NCI-H748 treated with DMSO at 0.1 percent for 48 hours (cell line): ENCODE measurements at places on chromosomes 6 and 20.

GRCh38 chr6:142485256-142485655 is 183.4 kb downstream of the ADGRG6 start:
- DNase-seq: no peak

- no peak for DNase-seq
These were observed 50.3 kb downstream of the UTRN start for GRCh38 chr6:144335311-144335861.

DNA sequence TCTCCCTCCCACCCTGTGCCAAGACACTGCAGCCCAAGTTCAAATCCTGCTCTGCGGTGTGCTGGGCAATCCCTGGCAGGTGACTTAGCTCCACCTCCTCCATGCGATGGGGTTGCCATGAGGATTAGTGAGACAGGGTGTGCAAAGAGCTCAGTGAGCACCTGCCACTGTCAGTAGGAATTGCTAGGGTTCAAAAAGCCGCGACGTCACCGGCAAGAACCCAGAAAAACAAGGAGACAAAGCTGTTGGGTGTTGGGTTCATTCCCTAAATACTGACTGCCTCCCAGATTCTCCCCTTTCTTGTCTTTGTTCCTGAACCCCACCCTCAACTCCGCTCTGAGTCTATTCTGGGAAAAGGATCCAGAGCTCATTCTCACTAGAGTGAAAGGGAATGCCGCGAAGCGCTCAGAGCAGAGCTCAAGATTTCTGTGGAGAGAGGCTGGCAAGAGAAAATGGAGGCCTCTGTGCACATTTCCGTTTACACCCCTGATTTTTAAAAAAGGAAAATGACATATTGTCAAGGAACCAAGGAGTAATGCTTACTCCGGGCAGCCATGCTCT is 13.3 kb downstream of the PMEPA1 start:
- DNase-seq: no peak

DNA sequence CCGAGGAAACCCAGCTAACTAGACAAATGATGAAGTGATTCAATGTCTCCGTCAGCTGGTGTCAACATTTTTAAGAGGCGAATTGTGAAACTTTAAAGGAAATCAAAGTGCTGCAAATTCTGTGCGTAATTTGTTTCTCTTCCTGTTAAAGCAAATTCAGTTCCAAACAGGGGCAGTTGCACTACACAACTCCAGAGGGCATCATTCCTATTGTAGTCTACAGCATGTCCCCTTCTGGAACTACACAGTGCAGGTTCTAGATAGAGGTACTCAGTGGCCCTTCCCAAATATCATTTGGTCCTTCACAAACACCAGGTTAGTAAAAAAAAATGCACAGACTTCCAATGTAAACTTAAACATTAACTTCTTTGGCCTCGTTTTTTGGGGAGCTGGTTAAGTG is 38.3 kb upstream of the SMLR1 start:
- DNase-seq: no peak

GRCh38 chr6:12277386-12277785 is 12.8 kb upstream of the EDN1 start:
- no peak for DNase-seq

DNA sequence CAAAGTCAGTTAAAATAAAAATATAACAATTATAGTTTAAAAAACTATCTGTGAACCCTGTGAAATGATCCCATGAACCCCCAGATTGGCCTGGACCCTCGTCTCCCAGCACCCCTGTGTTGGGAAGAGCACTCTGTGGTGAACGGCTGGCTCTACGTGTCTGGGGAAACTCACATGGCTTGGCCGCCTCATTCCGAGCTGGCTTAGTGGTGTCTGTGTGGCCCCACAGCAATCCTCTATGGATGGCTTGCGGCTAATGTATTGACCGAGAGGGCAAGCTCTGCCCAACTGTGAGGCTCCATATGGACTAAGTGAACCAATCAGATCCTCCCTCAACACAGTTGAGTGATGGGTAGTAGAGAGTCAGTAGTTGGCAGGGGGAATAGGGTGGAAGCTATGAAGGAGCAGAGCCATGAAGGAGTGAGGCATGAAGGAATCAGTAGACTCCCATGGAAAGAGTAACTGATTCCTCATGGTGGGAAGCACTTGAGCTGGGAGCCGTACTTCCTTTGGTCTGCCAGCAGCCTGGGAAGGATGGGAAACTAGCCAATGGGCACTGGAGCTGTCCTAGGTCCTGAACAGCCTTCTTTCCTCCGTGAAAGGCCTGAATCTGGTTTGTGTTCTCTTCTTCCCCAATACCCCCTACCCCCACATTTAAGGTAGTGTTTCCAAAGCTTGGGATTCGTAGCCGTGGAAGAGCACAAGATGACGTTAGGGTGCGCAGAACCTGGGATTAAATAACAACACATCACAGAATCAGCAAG is 21.6 kb upstream of the ZNF831 start:
- DNase-seq: no peak

GRCh38 chr6:163617549-163617948 is 203.0 kb downstream of the QKI start:
- DNase-seq: no peak

DNA sequence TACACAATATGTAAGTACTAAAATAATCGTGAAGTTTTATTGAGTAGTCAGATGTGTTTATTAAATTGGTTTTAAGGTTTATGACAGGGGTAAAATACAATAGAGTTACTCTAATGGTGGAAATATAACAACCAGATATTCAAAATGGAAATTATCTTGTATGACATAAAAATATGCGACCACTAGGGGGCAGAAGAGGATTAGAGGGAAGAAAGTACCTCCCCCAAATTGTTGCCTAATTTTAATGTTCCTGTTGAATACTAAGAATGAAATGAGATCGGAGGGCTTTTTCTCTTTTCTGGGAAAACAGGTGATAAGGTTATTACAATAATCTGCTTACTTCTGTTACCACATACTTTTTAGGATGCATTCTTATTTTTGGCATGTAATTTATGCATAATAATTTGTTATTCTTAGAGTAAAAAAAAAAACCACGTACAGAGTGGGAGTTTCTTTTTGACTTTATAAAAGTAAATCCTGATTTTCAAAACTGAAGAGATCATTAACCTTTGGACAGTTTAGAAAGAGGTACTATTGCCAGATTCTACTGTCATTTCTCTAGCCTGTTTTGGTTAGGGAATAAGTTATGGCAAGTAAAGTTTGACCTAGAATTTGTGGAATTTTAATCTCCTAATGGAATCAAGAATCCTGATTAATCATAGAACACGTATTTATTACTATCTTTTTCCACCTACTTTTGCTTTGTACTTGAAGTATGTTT is 159.2 kb downstream of the CD109 start:
- peak; percentile 41 for DNase-seq

- no peak for DNase-seq
These were observed 33.5 kb upstream of the CD93 start for GRCh38 chr20:23119456-23120216.

GRCh38 chr20:51359947-51360346 is 182.6 kb downstream of the NFATC2 start:
- DNase-seq: no peak

- no peak for DNase-seq
These were observed 159.4 kb downstream of the CDK19 start for GRCh38 chr6:110655821-110656220.

GRCh38 chr6:16836144-16836981 is 75.1 kb upstream of the ATXN1 start:
- DNase-seq: no peak

- no peak for DNase-seq
These were observed 2.0 kb downstream of the STK35 start for GRCh38 chr20:2103461-2104153.

GRCh38 chr6:124389127-124389526 is 573.1 kb upstream of the RNF217 start:
- DNase-seq: peak; percentile 29

DNA sequence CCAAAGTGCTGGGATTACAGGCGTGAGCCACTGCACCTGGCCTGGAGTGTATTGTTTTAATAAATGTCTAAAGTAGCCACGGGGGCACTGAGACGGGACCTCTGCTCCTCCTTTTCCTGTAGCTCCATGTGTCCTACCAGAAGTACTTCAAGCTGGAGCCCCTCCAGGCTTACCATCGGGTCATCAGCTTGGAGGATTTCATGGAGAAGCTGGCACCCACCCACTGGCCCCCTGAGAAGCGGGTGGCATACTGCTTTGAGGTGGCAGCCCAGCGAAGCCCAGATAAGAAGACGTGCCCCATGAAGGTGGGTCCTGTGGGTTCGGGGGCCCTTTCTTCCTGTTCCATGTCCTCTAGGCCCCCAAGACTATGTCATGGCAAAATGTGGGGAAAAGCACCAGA is 7.5 kb downstream of the POFUT1 start:
- DNase-seq: no peak

- DNase-seq: no peak
These were observed 45.1 kb upstream of the FRMD1 start for GRCh38 chr6:168124158-168124557.

- no peak for DNase-seq
These were observed 505.4 kb upstream of the CITED2 start for GRCh38 chr6:139879823-139880356.

GRCh38 chr6:9620263-9620662 is 794.6 kb downstream of the TFAP2A start:
- no peak for DNase-seq

DNA sequence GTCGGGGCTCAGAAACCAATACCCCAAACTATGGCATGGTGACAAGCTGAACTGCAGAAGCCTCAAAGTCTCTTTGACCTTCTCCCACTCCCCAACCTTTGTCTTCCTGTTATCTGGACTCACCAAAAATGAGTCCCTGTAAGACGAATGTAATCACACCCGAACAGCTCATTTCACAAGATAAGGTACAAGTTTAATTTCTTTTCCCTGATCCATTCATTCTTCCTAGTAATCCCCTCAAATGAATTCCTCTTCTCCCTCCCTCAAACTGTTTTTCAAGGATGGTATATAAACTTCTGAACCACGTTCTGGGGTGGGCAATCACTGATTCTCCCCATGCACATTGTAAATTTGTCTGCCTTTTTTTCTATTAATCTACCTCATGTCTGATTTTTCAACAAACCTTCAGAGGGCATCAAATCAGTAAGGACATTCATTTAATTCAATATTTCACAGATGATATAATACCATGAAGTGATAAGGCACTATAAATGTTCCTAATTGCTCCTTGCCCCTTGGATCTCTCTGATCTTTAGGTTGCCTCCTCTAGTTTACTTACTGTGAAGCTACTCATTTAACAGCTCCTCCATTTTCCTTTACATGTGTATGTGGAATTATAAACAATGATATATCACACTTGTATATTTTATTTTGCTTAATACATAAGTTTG is 77.2 kb downstream of the OR2B2 start:
- DNase-seq: peak; percentile 18

DNA sequence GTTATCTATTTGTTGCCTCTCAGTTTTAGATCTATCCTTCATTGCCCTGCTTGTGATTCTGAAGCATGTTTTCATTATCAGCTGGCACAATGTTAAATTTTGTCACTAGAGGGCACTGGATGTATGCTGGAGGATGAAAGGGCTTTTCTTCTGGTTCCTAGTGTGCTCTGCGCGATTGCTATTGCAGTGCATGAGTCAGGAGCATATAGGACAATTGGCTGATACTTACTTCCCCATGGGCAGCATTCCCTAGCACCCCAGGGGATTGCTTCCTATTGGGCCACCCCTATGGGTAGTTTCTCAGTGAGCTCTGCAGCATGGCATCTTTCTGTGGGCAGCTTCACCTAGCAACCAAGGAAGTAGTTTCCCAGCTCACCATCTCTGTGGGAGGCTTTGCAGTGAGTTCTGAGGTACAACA is 280.3 kb upstream of the SYNCRIP start:
- peak; percentile 58 for DNase-seq

DNA sequence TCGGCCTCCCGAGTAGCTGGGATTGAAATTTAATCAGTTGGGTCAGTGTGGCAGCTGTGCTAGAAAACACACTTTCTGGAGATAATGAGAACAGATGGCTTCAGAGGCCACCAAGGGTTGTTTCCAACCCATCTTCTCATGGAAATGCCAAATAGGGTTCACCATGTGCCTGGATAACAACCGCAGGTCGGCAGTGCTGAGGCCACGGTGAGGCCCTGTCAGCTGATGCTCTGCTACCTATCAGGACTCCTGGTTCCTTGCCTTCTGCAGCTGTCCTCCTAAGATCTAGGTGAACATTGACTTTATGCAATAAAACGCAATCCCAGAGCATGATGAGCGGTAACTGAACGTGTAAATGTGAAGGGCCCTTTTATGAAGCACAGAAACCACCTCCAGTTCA is 139.3 kb upstream of the SNX9 start:
- DNase-seq: no peak

DNA sequence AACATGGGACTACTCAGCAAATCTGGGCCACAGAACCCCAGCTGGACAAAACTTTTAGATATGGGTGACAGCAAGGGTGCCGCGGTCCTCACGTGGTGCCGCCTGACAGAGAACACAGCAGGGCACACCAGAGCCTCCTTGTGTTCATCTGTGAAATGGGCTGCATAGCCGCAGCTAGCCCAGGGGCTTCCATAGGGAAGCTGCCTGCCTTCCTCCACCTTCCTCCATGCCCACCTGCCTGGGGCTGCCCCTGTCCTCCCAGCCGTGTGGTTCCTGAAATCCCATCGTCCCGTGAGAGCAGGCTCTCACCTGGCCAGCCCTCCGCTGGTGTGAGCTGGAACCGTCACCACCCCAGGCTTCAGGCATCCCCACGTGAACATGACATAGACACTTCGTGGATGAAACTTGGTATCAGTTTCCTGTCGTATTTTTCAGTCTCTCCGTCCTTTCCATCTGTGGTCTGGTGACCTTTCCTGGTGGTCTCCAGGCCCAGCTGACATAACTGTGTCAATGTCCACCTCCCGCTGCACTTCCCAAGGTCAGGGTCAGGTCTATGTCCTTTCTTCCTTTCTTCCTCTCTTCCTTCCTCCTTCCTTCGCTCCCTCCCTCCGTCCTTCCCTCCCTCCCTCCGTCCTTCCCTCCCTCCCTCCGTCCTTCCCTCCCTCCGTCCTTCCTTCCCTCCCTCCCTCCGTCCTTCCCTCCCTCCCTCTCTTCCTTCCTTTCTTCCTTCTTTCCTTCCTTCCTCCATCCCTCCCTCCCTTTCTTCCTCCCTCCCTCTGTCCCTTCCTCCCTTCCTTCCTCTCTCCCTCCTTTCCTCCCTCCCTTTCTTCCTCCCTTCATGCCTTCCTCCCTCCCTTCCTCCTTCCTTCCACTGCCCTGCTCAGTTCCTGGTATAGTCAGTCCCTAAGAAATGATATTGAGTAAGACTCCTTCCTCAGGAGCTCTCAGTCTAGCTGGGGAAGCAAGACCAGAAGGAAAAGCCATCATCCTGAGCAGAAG is 78.8 kb downstream of the GRM4 start:
- no peak for DNase-seq

GRCh38 chr6:81625216-81625615 is 127.3 kb downstream of the TENT5A start:
- no peak for DNase-seq

- DNase-seq: no peak
These were observed 54.7 kb downstream of the FGD2 start for GRCh38 chr6:37060195-37060559.

DNA sequence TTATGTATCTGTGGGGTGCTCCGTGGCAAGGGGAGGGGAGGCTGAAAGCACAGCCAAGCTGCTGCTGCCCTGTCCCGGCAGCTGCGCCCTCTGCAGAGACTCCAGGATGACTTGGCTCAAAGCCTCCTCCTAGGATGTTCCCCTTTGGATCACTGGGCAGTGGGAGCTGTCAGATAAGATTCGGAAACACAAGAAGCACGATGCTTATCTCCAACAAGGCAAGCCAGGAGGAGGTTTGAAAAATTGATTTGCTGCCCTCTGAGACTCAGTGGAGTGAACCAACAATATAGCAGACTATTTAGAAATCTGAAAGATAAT is 776.4 kb downstream of the C6orf118 start:
- no peak for DNase-seq

- DNase-seq: no peak
These were observed 317.1 kb upstream of the FERMT1 start for GRCh38 chr20:6439737-6440442.

- no peak for DNase-seq
These were observed 47.0 kb downstream of the COL19A1 start for GRCh38 chr6:69913361-69913760.
